H9 (cell line): ENCODE measurements at places on chromosomes 3 and 15. TPM values are rescaled to one million over a fixed set of nuclear protein-coding genes. Genes with fewer than 3 reads are reported as not detected.

TLR9 gene
- not detected in 2 replicates for total RNA-seq

GOLGA6B gene
- 0.33 and 0.75 TPM in 2 replicates for total RNA-seq

GRCh38 chr3:58074997-58075396 is 66.8 kb downstream of the FLNB start:
- no peaks in the 10 kb centered on the region for H3K27me3 ChIP-seq
- H3K4me1 ChIP-seq = no peaks in the 10 kb centered on the region; the same call in 1 of the 2 replicates
- DNase-seq = no peak
- peaks cover 21% of the 10 kb centered on the region for H3K36me3 ChIP-seq
- no peak overlapping the region for H3K4me3 ChIP-seq

FGF12 gene
- 5.1 and 5.6 TPM in 2 replicates for total RNA-seq

DNA sequence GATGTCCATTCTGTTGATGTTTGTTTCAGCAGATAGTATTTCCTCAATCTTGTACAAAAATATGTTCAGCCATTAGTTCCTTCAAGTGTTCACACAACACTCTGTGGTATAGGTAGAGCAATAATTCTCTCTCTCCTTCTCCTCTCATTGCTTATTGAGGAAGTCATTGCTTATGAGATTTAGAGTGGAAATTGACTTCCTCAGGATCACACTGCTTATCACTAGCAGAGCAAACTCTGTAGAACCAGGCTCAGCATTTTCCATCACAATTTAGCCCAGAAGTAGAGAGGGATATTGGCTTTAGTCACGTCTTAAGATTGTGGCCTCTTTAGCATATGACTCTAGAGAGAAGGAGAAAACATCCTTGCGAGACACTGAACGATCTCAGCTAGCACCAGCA is 31.2 kb downstream of the RAB11A start:
- DNase-seq = no peak
- H3K36me3 ChIP-seq = peaks cover 13% of the 10 kb centered on the region
- H3K4me1 ChIP-seq = peaks cover 7% of the 10 kb centered on the region; the same call in 1 of the 2 replicates
- no peak overlapping the region for H3K4me3 ChIP-seq
- H3K27ac ChIP-seq = no peak overlapping the region

PCSK6 gene
- total RNA-seq = 3.4 and 4.0 TPM in 2 replicates

DNA sequence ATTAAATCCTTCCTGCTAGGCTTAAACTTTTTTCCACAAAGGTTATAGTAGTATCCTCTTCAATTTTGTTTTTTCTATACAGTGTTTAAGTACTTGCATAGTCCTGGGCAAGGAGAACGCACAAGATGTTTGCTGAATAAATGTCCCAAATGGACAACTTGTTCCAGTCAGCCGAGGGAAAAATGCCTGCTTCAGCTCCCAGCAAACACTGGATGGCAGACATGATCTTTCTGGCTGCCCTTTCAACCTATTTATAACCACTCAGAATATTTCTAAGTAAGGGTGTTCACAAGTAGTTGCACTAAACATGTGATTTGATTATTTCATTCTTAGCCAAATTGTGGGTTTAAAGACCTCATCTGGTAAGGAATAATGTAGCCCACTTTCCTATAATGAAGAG is 29.8 kb downstream of the GNB4 start:
- no peaks in the 10 kb centered on the region for H3K27me3 ChIP-seq
- H3K4me1 ChIP-seq = no peaks in the 10 kb centered on the region
- no peak overlapping the region for H3K27ac ChIP-seq
- DNase-seq = no peak

DNA sequence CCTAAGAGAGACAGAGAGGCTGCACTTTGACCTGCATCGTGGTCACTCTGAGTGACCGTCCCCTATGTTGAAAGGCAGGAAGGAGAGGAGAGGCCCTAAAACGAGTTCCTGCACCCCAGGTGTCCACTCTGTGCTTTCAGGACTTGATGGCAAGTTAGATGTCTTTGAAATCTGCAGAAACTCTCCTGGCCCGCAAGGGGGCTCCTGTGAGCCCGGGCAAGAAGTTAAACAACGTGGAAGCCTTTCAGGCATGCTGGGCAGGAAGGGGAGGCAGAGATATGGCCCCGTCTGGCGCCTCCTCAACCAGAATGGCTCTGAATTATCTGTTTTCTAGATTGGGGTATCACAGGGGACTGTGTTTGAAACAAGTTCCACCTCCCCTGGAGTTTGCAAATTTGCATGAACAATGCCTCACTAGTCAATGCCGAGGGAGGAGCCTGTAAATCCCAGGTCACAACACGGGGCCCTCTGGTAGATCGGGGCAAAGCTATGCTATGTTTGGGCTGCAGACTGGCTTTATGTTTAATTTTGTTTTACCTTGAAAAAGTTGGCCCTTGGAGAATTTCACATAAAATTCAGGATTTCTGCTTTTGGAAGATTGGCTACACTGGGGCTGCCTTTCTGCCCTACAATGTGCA is 9.8 kb downstream of the CTXND1 start:
- no peaks in the 10 kb centered on the region for H3K27me3 ChIP-seq
- H3K36me3 ChIP-seq = no peaks in the 10 kb centered on the region

CORO2B gene
- total RNA-seq = 3.1 and 3.2 TPM in 2 replicates

- H3K27ac ChIP-seq = no peak overlapping the region
- H3K4me3 ChIP-seq = peak overlapping the region; percentile 81
- no peak for DNase-seq
Observed at GRCh38 chr3:184259878-184260723, 1.3 kb downstream of the CAMK2N2 start.

DNA sequence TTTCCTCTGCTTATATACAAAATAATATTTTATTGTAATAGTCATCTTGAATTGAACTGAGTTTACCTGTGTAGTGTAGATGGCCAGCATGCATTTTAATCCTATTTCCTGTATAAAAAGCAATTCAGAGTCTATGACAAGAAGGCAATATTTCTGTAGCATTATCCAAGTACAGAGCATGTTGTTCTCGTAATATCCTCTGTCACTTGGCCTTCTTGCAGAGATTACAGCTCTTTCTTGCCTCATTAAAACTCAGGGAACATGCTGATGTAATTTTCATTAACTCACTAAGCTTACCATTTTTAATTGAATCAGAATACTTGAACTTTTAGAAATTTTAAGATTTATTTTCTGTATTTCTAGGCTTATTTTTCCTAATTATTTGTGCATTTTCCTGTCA is 203.3 kb upstream of the AGTR1 start:
- no peaks in the 10 kb centered on the region for H3K36me3 ChIP-seq
- H3K4me1 ChIP-seq = no peaks in the 10 kb centered on the region
- DNase-seq = no peak
- no peaks in the 10 kb centered on the region for H3K27me3 ChIP-seq
- H3K4me3 ChIP-seq = no peak overlapping the region

GRCh38 chr15:34047893-34048775 is 9.1 kb upstream of the AVEN start:
- H3K27me3 ChIP-seq = no peaks in the 10 kb centered on the region
- H3K36me3 ChIP-seq = peaks cover 14% of the 10 kb centered on the region
- no peak overlapping the region for H3K27ac ChIP-seq
- H3K4me1 ChIP-seq = no peaks in the 10 kb centered on the region; the same call in 1 of the 2 replicates

- no peak overlapping the region for H3K27ac ChIP-seq
- H3K36me3 ChIP-seq = peaks cover 30% of the 10 kb centered on the region
- H3K4me1 ChIP-seq = no peaks in the 10 kb centered on the region
- H3K4me3 ChIP-seq = no peak overlapping the region
- H3K27me3 ChIP-seq = no peaks in the 10 kb centered on the region
Observed at GRCh38 chr15:39419651-39420050, 161.2 kb upstream of the THBS1 start.

DNA sequence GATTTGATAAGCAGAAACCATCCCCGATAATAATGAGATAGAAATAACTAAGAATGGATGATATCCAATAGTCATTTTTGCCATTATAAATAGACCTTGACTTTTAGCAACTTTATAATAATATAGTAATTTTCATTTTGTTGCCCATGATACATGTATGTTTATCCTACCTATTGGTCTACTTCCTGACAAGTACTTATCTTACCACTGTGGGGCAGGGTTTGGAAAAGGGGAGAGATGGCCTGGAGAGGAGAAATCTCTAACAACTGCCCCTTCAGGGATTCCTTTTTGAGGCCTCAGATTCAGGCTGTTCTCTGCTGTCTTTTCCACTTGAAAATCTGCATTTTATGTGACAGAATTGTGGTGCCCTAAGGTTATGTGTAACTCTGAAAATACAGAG is 42.2 kb downstream of the FAM98B start:
- H3K4me3 ChIP-seq = no peak overlapping the region
- H3K27me3 ChIP-seq = no peaks in the 10 kb centered on the region
- H3K36me3 ChIP-seq = peaks cover 5% of the 10 kb centered on the region; the same call in 2 of the 3 replicates
- DNase-seq = no peak
- H3K4me1 ChIP-seq = no peaks in the 10 kb centered on the region
- no peak overlapping the region for H3K27ac ChIP-seq

- H3K36me3 ChIP-seq = no peaks in the 10 kb centered on the region
- no peaks in the 10 kb centered on the region for H3K27me3 ChIP-seq
- no peak overlapping the region for H3K4me3 ChIP-seq
- no peak overlapping the region for H3K27ac ChIP-seq
Observed at GRCh38 chr15:67707520-67708283, 117.6 kb upstream of the SKOR1 start.

DNA sequence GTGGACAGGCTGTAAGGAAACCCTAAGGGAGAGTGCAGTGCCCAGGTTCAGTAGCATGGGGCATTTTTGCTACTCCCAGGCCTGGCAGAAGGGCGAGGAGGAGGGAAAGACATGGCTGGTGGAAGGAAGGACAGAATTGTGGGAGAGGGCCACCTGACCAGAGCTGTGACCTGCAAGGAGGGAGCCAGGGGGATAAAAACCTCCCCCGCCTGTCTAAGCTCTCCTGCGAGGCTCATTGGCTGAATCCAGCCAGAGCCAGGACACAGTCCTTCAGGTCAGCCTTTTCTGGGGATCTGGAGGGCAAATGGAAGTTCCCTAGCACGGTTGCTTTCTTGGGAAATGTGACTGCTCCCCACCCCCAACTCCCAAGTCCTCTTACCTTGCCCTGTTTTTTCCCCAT is 13.3 kb upstream of the ANKDD1A start:
- H3K4me3 ChIP-seq = no peak overlapping the region
- no peaks in the 10 kb centered on the region; the same call in 1 of the 2 replicates for H3K27me3 ChIP-seq
- H3K27ac ChIP-seq = no peak overlapping the region

DNA sequence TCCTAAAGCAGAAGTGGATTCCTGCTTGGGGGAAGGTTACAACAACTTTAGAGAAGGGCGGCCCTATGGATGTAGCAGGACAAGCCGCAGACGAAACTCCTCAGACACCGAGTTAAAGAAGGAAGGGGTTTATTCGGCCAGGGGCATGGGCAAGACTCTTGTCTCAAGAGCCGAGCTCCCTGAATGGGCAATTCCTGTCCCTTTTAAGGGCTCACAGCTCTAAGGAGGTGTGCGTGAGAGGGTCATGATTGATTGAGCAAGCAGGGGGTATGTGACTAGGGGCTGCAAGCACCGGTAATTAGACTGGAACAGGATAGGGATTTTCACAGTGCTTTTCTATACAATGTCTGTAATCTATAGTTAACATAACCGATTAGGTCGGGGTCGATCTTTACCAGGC is 879 bp upstream of the PDHB start:
- no peaks in the 10 kb centered on the region for H3K27me3 ChIP-seq
- peak overlapping the region; percentile 76 for H3K4me3 ChIP-seq
- H3K4me1 ChIP-seq = peaks cover 9% of the 10 kb centered on the region; the same call in 1 of the 2 replicates
- peak overlapping the region; percentile 28 for H3K27ac ChIP-seq
- peaks cover 25% of the 10 kb centered on the region for H3K36me3 ChIP-seq

- H3K27me3 ChIP-seq = peaks cover 2% of the 10 kb centered on the region; the same call in 1 of the 2 replicates
- no peak for DNase-seq
- H3K4me1 ChIP-seq = peaks cover under 1% of the 10 kb centered on the region; the same call in 1 of the 2 replicates
- H3K36me3 ChIP-seq = no peaks in the 10 kb centered on the region
Observed at GRCh38 chr3:32596909-32597369, 26.3 kb upstream of the DYNC1LI1 start.

- no peaks in the 10 kb centered on the region for H3K27me3 ChIP-seq
- peaks cover 4% of the 10 kb centered on the region; the same call in 1 of the 2 replicates for H3K4me1 ChIP-seq
- no peak overlapping the region for H3K4me3 ChIP-seq
- H3K36me3 ChIP-seq = peaks cover 17% of the 10 kb centered on the region
- H3K27ac ChIP-seq = no peak overlapping the region
Observed at GRCh38 chr3:161674402-161674801, 177.8 kb downstream of the OTOL1 start.

GRCh38 chr15:34584330-34584668 is 848 bp upstream of the GOLGA8B start:
- no peak overlapping the region for H3K27ac ChIP-seq
- H3K36me3 ChIP-seq = no peaks in the 10 kb centered on the region
- peaks cover 2% of the 10 kb centered on the region; the same call in 1 of the 2 replicates for H3K27me3 ChIP-seq
- no peak for DNase-seq
- no peaks in the 10 kb centered on the region for H3K4me1 ChIP-seq
- peak overlapping the region; percentile 86 for H3K4me3 ChIP-seq

DNA sequence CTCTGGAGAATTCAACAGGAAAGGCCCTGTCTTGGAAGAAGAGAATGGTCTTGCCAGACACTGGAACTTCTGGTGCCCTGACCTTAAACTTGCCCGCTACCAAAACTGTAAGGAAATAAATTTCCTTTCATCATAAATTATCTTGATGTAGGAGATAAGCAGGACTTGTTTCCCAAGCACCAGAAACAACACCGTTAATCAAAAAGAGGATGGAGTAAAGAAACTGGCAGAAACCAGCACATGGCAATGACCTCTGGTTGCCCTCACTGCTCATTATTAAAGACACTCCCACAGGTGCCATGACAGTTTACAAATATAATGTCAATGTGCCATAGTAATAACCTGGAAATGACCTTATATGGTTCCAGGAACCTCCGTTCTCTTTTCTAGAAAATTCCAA is 426.1 kb downstream of the EDEM1 start:
- H3K4me1 ChIP-seq = no peaks in the 10 kb centered on the region
- no peak overlapping the region for H3K27ac ChIP-seq

UBR1 gene
- 22.2 and 23.0 TPM in 2 replicates for total RNA-seq

NFKBIZ gene
- 11.1 TPM in 2 replicates for total RNA-seq

- H3K4me3 ChIP-seq = no peak overlapping the region
- H3K4me1 ChIP-seq = no peaks in the 10 kb centered on the region
- no peak overlapping the region for H3K27ac ChIP-seq
- no peak for DNase-seq
- no peaks in the 10 kb centered on the region for H3K27me3 ChIP-seq
- no peaks in the 10 kb centered on the region for H3K36me3 ChIP-seq
Observed at GRCh38 chr3:9875448-9875847, 4.6 kb downstream of the CIDEC start.

- no peaks in the 10 kb centered on the region for H3K36me3 ChIP-seq
- peak overlapping the region; percentile 52 for H3K4me3 ChIP-seq
- no peaks in the 10 kb centered on the region for H3K4me1 ChIP-seq
- no peaks in the 10 kb centered on the region for H3K27me3 ChIP-seq
- no peak for DNase-seq
Observed at GRCh38 chr3:10010421-10010877, 15.8 kb upstream of the FANCD2 start.

RBMS3 gene
- 7.3 and 8.1 TPM in 2 replicates for total RNA-seq
